Eye (tissue), 1 donor: ENCODE measurements at places on chromosomes 1 and 21.

- DNase-seq: no peak
These were observed 11.0 kb upstream of the TFF1 start for GRCh38 chr21:42377211-42377950.

GRCh38 chr1:205827623-205828022, 14.6 kb upstream of the SLC41A1 start:
- peak; percentile 28 for DNase-seq

- no peak for DNase-seq
These were observed 38.6 kb upstream of the IGSF3 start for GRCh38 chr1:116706123-116706522.

GRCh38 chr1:81756872-81757271, 43.9 kb upstream of the ADGRL2 start:
- no peak for DNase-seq

DNA sequence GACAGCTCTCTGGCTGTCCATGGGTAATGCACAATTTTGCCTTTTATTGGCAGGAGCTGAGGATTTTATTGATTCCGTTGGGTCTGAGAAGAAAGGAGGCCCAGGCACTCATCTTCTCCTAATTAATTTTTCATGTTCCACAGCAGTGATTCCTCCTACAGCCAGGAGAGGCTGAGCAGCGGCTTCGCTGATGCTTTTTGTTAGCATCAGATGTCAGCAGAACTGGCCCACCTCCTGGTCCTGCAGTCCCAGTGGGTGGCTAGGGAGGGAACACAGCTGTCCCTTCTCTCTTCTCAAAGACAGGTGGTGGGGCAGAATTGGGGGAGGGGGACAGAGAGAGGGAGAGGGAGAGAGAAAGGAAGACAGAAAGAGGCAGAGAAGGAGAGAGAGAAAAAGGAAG, 5.7 kb downstream of the MT1HL1 start:
- DNase-seq: peak; percentile 67

DNA sequence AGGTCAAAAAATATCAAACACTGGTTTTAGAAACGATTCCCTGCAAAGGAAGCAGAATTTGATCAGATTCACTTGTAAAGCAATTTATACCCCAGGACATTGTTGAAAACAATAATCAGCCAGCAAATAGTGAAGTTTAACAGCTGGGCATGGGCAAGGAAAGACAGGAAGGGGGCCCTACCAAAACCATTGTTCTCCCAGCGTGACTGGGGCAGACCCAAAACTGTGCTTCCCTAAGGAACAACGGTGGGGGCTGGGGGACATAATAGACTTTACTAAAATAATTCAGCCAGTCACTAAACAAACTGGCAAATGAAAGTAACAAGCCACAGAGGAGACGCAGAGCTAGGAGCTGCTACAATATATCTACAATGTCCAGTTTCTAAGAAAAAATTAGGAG, 100.2 kb downstream of the AHCTF1 start:
- no peak for DNase-seq

DNA sequence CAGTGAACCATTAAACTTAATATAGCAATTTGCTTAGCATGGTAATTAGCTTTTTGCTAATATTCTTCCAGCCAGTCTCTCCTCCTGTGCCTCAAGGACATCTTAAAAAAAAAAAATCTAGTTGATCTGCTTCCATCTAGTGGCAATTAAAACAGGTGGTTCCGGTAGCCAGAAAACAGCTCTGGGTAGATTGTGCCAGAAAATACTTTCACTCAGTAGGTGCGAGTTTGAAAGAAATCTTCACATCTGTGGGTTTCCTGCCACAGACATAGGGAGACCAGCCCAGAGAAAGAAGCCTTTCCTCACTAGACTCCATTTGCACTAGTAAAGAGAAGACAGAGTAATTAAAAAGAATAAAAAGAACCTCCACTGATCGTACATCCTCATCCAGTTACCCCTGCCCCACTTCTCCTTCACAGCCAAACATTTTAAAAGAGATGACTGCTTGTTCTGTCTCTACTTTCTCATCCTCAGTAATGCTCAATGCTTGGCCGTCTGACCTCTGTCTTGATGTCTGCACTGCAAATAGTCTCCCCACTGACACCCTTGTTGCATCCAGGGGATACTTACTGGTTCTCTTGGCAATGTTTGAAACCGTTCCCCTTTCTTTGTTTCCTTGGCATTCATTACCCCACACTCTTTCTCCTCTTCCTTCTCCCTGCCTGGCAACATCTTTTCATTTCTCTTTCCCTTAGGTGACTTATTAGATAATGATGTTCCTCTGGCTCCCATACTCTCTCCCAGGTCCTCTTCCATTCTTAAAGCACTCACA, 16.9 kb downstream of the SELL start:
- no peak for DNase-seq

DNA sequence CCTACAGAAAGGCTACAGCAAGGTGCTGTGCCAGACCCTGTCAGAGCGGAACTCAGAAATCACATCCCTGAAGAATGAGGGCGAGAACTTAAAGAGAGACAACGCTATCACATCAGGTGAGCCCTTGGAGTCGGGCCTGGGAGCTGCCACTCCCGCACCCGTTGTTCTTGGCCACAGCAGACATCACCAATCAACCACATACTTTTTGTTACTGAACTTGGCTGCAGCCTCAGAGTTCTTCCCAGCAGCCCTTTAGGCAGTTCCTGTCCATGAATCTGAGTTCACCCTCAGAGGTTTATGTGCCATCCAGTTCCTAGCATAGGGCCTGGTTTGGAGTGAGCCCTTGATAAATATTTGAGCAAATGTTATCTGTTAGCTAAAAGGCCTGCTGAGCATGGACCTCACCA, 61.6 kb downstream of the FHAD1 start:
- no peak for DNase-seq

GRCh38 chr1:91383456-91383855, 21.2 kb downstream of the HFM1 start:
- DNase-seq: peak; percentile 12

DNA sequence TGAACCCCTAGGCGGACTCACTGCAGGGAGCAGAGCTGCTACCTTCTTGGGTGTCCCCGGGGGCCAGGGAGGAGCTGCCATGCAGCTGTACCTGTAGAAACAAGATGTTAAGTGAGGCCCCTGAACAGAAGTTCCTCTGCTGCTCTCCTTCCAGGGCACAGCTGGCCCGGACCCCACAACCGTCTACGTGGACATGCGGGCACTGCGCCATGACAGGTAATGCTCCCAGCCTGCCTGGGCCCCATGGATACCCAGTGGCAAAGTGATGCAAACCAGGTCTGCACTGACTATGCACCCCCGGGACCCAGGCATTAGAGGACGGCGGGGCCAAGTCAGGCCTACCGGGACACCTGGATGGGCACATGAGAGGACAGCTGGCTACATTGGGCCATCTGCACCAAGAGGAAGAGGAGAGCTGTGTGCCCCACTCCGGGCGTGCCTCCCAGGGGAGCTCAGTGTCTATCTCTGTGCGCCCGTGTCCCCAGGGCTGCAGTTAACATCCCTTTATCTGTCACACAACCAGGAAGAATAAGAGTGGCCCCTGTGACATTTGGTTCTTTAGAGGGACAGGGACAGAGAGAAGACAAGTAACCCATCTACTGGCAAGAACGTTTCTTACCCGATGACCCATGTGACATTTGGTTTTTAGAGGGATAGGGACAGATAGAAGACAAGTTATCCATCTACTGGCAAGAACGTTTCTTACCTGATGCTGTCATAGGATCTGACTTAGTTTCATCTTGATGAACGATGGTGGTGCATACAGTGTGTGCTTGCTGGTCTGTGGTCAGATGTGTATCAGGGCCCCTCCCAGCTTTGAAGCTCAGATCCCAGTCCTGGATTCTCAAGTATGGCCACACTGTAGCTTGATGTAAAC, 44.1 kb downstream of the S100B start:
- no peak for DNase-seq

- DNase-seq: no peak
These were observed 190.5 kb downstream of the TOMM20 start for GRCh38 chr1:234938135-234938534.

DNA sequence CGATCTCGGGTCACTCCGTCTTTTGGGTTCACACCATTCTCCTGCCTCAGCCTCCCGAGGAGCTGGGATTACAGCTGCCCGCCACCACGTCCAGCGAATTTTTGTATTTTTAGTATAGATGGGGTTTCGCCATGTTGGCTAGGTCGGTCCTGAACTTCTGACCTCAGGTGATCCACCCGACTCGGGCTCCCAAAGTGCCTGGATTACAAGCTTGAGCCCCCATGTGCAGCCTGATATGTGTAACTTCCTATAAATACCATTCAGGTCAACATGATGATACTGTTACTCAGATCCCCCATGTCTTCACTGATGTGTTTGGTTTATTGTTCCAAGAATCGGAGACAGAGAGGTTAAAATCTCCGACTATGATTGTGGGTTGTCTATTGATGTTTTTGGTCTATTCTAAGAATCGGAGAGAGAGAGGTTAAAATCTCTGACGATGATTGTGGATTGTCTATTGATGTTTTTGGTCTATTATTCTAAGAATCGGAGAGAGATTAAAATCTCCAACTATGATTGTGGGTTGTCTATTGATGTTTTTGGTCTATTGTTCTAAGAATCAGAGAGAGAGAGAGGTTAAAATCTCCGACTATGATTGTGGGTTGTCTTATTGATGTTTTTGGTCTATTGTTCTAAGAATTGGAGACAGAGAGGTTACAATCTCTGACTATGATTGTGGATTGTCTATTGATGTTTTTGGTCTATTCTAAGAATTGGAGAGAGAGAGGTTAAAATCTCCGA, 17.0 kb downstream of the C1orf159 start:
- DNase-seq: no peak
